ENCODE measurements at places on chromosomes 5 and 9.

DNA sequence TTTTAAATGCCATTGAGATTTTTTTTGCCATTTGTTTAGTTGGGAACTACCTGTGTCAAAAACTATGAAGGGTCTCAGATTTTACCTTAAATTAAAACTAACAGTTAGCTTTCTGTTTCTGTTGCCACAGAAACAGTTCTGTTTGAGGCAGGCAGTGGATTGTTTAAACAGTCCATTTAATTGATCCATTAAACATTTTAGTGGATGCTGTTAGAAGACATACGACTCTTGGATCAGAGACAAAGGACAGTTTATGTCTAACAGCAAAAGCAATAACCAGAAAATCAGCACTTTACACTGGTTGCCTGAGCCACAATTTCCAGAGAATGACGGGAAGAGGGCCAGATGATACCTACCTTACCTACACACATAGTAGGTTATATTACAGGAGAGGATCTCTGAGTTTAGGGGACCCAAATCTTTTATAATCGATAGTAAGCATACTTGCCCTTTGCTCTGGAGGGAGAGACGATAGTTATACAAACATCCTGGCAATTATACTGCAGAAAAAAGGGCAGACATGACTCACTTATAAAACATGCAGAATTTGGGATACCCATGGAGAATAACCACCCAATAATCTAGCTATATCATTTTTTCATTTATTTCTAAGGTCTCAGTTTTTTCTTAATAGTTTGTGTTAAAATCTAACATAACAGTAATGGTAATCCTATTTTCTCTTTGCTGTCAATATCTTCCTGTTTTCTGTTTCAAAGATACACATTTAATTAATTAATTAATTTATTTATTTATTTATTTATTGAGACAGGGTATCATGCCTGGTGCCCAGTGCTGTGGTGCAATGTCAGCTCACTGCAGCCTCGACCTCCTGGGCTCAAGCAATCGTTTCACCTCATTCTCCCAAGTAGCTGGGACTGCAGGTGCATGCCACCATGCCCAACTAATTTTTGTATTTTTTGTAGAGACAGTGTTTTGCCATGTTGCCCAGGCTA is 136.7 kb upstream of the TNFAIP8 start:
- no peak for DNase-seq

- peak; percentile 52 for DNase-seq
Measured at GRCh38 chr5:81838307-81838906, 87.5 kb upstream of the SSBP2 start.

- no peak for DNase-seq
Measured at GRCh38 chr5:159752622-159753275, 163.5 kb upstream of the ADRA1B start.

DNA sequence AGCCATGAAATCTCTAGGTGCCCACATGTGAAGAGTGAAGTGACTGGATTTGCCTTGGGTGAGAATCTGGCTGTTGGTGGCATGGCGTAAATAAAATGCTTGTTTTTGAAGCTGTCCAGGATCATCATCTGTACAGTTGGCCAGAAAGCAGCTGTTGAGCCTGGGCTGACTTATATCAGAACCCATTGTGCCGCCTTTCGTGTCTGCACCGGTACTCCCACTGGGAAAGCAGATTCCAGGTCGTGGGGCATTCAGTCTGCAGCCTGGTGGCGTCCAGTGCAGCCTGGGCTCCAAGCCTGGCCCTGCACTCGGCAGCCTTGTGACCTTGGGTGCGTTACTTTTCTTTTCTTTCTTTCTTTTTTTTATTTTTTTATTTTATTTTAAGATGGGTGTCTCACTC is 27.8 kb downstream of the PRRC2B start:
- no peak for DNase-seq

DNA sequence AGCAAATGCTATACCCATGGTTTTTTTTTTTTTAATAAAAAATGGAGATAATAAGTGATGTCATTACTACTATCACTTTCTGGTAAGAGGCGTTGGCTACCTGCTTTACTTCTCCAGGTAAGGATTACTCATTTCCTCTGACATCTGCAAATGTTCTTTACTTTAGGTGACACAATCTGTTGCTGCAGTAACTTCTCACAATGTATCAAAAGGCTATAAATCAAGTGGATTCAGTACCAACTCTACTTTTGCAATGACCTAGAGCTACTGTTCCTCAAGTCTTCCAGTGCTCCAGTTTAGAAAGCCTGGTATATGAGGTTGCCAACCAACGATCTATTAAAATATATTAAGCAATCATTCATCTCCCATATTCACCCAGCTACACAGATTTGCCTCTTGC is 129.1 kb downstream of the PLK2 start:
- no peak for DNase-seq

DNA sequence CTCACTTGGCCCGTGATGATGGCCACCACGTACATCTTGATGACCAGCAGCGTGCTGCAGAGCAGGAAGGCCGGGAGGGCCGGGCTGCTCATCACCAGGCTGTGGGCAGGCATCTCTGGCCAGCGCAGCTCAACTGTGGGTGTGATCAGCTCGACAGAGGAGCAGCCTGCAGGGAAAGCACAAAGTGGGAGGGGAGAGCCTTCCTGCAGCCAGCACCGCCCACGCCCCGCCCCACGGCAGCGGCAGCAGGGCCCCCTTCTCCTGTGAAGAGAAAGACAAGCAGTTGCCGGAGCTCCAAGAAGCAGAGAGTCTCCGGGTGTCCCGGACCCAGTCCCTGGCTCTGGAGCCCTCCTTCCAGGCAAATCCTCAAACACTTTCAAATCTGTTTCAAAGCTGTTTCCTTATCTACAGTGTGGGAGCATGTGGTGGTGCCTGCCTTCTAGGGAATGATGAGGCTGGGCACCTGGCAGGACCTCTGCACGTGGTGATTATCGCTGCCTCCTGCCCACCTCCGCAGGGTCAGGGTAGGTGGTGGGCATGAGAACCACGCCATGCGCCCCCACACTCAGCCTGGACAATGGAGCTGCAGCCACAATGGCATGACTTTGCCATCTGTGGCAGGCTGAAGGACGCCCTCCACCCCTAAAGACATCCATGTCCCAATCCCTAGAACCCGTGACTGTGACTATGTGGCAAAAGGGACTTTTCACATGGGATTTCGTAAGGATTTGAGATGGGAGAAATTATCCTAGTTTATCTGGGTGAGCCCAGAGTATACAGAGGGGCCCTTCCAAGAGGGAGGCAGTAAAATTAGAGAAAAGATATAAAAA is at the start of gene PTGES:
TSS of gene PTGES (minus strand) at position 143 of the 830 bp plus-strand sequence. CDS start at position 113, 30 bp downstream.
- DNase-seq, result peak; percentile 27

DNA sequence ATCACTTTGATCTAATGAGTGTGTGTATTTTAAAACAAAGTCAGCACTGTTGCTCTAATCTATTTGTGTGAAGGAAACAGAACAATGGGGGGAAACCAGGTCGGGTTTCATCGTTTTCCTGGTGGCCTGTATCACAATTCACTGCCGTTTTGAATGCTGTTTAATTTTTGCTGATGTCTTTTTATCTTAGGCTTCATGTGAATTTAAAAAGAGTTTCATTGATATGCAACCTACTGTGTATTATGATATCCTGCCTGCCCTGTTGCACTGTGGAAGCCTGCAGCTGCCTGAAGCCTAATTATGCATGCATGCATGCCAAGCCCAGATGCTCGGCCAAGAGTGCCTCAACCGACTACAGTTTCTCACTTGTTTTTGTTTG is 307.5 kb downstream of the ZNF608 start:
- no peak for DNase-seq

GRCh38 chr9:99296291-99296951 is 74.3 kb downstream of the SEC61B start:
- peak; percentile 55 for DNase-seq

GRCh38 chr5:137071526-137071925 is 427.6 kb downstream of the SPOCK1 start:
- DNase-seq, result no peak

DNA sequence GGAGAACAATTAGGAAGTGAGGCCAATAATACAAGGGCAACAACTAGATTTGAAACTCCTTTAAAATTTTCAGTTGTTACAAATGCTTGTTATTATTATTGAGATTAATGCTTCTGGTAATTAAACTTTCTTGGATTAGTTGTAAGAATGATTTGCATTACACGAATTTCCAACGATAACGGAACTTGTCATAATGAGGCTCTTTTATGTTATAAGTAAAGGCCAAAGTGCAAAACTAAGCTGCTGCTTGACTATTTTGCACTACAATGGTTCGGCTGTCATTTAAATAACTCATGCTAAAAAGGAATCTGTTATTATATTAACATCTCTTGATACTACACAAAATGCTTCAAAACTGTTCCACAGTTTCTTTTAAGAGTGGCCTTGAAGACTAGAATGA is 1007.1 kb downstream of the PTPRD start:
- no peak for DNase-seq

DNA sequence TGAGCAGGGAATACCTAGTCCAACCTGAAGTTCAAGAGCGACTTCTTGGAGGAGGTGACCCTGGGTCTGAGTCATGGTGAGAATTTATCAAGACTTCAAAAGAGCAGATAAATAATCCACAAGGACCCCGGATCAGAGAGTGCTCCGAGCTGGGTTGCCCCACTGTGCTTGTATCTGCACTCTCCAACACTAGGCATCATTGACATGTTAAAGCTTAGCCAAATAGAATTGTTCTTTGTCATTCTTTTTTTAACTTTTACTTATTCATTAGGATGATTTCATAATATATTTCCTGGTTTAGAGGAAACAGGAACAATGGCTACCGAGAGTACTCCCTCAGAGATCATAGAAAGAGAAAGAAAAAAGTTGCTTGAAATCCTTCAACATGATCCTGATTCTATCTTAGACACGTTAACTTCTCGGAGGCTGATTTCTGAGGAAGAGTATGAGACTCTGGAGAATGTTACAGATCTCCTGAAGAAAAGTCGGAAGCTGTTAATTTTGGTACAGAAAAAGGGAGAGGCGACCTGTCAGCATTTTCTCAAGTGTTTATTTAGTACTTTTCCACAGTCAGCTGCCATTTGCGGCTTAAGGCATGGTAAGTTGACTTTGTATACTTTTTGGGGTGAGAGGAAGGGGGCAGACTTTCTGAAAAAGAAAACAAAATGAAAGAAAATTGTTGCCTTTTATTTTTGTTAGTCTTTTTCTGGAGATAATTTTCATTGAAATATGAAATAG is at the start of gene CARD6:
TSS of gene CARD6 (plus strand) at position 300 of the 738 bp plus-strand sequence. CDS start at position 316, 16 bp downstream.
- DNase-seq, result no peak

DNA sequence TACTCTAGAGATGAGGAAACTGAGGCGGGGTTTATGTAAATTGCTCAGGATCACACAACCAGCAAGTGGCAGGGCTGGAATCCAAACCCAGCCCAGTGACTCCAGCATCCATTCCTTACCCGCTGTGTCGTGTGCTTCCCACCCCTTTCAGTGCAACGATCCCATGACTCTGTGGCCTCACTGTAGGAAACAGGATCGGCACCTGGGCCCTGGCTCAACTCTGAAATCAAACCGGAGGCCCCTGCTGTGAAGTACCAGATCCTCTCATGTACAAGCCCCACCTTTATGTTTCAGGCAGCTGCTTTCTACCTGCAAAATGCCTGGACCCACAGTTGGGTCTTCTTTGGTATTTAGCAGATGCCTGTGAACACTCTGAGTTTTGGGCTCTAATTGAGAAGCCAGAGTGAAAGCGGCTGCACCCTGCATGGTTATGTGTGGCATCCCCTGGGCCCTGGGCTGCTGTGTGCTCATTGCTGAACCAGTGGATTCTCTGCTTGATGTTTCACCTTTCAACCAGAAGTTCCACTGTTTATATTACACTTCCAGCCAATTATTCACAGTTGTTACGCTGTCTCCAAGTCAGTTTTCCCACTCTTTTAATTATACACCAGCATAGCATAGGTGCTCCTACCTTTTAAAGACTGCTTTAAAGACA is 36.7 kb downstream of the ABLIM3 start:
- DNase-seq, result no peak

DNA sequence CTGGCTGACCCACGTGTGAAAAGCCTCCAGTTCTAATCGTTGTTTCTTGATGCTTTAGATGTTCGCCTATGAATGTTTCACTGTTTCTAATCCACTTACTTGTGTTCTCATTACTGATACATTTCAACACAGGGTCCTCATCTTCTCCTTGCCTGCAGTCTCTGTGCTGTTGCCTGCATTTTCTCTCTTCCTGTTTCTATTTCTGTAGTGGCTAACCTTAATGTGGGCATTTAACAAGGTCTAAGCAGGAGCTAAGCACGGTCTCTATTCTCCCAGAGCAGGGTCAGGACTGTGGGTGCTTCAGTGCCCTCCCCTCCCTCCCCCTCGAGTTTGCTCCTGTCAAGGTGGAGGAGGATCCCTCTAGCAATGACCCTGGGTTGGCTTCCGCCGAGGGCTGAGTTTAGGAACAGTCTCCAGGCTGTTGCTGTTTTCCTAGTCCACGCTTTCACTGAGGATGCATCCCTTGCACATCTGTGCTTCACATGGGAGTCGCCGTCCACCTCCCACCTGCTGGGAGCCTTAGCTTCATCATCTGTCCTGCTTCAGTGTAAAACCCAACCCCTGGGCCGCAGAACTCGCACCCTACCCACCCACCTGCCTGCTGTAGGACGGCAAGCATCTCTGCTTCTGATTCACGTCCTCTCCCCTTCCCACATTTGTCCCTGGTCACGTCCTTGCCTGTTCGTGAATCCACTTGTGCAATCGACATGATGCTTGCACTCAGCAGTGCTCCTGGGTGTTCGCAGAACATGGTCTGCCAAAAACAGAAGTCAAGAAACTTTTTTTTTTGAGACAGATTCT is 2.4 kb upstream of the EXOC3 start:
- DNase-seq, result no peak

GRCh38 chr9:122190597-122191381 is 31.1 kb downstream of the MORN5 start:
- DNase-seq, result no peak

- no peak for DNase-seq
Measured at GRCh38 chr9:93713716-93714115, 137.3 kb downstream of the PHF2 start.

DNA sequence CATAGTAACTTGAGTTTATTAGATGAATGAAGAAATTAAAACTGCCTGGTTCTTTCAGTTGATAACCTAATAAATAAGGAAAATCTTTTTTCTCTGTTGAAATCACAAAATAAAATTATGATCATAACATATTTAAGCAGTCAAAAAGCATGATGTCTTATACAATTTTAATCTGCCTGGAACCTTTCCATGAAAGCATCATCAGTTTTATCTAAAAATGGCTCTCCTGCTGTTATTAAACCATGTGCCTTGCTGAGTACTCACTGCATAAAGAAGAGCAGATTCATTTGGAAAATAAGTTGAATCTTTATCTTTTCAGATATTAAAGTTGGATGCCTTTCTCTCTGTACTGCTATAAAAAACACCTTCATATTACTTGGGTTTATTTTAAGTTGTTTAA is 148.8 kb downstream of the SLC24A2 start:
- DNase-seq, result no peak

GRCh38 chr5:137188566-137188965 is 310.6 kb downstream of the SPOCK1 start:
- DNase-seq, result no peak

DNA sequence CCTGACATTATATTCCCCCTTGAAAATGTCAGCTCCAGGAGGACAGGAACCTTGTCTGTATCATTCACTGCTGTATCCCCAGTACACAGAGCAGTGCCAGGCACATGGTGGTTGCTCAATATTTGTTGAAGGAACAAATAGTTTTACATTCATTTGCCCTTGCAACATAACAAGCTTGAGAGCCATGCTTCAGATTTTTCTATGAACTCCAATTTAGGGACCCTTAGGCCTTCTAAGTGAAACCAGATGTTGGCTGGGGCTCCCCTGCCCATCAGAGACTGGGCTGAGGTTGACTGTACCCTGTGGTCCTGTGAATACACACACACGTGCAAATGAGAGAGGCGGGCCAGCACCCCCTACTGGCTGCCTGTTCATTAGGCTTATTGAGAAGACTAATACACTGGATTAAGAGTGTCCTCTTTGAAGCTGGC is 214.9 kb upstream of the WWC1 start:
- DNase-seq, result no peak

Measured in CD8-positive, alpha-beta T cell (primary cell).